Stimulated activated CD4-positive, alpha-beta T cell treated with anti-CD3 and anti-CD28 coated beads, Interleukin-1b, Interleukin-23, amount 100 ng/mL, for 24 hours (primary cell): ENCODE measurements at places on chromosomes 1 and 21.
A peak's percentile ranks its signal among the peaks of the same experiment; 100 is the strongest.

- DNase-seq, result peak; percentile 13
Observed at GRCh38 chr1:182629499-182630096, 25.4 kb upstream of the RGS16 start.

DNA sequence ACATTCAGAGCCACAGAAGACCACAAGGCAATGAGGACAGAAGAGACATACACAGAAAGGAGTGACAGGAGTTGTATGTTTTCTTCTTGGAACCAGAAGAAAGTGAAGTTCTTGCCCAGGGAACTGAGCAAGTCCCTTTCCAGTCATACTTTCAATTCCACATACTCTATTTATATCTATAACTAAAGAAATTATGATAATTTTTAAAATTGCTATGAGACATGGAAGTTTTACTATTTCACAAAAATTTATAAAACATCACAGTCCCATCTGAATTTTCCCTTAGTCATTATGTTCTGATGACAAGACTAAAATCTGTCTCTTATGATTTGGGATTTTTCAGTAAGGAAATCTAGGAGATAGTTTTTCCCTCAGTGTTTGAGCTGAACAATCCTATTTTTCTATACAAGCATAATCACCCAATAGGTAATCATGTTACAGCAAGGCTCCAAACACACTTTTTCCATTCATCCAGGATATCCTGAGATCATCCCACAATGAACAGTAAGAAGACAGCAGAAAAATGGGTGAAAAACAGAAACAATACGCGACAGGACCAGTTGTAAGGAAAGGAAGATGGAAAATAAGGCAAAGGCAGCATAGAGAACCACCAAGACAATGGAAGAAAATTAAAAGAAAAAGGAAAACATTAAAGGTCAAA lies 154.6 kb downstream of the VAV3 start:
- DNase-seq, result no peak

DNA sequence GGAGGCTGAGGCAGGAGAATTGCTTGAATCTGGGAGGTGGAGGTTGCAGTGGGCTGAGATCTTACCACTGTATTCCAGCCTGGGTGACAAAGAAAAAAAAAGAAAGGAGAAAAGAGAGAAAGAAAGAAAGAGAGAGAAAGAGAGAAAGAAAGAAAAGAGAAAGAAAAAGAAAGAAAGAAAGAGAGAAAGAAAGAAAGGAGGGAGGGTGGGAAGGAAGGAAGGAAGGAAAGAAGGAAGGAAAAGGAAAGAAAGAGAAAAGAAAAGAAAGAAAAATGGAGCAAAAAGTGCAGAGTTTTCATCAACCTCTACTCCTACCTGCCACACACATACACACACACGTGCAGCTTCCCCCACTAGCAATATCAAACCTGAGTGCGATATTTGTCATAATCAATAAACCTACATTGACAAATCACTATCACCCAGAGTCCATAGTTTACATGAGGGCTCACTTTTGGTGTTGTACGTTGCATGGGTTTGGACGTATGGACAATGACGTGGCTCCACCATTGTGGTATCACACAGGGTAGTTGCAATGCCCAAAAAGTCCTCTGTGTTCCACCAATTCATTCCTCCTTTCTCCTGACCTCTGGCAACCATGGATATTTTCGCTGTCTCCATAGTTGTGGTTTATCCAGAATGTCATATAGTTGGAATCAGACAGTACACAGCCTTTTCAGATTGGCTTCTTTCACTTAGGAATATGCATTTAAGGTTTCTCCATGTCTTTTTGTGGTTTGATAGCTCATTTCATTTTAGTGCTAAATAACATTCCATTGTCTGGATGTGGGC lies 36.5 kb downstream of the EVA1C start:
- no peak for DNase-seq

DNA sequence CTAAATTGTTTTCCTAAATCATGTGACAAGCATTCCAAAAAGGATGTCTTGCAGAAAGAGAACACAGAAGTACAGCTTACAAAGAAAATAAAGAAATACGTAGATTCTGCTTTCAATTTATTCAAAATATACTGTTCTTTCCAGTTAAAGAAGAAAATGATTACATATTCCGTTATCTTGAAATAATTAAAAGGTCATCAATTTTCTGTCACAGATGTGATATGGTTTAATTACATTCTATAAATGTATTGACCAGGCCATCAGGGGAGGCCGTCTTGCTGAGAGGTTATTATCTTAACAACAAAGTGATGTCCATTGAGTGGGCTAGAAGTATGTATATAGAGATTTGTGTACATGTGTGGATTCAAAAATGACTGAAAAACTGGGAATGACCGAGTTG lies 432.9 kb downstream of the SETD4 start:
- no peak for DNase-seq

DNA sequence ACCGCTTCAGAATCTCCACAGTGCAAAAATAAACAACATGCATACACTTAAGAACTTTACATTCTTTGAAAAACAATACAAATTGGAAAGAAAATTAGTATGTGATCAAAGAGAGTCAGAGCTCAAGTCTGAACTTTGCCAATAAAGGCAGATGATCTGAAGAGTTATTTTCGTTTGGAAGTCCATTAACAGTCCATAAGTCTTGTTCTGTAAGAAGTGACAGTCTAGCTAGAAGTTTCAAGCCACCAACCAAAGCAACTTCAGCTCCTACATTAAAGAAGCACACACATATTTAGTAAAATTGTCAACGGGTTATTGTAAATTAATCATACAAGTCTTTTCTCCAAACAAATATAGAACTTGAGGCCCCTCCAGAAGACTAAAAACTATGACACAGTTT lies 20.7 kb downstream of the ANGEL2 start:
- DNase-seq, result no peak

DNA sequence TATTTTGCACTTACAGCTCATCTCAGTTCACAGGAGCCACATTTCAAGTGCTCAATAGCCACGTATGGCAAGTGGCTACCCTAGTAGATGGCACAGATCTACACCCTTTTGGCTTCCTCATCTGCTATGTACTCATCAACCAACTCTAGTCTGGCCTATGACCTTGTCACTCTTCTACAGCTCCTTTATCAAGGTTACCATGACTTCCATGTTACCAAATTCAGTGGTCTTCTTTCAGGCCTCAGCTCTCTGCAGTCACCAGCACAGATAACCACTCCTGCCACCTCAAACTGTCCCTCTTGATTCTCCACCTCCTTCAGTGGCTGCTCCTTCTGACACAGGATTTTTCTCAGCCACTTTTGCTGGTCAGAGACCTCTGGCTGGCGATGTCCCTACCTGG lies 11.7 kb upstream of the USP48 start:
- no peak for DNase-seq

DNA sequence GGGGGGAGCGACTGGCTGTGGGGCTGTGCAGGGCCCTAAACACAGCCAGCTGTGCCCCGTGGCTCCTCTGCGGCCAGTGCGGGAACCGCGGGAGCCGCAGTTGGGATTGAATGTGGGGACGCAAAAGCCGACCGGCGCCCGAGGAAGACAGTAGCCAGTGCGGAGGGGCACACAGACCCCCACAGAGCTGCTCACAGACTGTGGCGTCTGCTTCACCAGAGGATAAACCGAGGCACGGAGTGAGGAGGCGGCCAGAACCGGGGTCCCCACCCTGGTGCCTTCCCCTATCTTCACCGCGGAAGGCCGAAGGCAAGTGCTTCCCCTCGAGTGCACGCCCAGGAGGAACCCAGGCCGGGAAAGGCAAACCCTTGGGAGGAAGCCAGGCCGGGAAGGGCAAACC lies 8.7 kb upstream of the TMEM52 start:
- no peak for DNase-seq

DNA sequence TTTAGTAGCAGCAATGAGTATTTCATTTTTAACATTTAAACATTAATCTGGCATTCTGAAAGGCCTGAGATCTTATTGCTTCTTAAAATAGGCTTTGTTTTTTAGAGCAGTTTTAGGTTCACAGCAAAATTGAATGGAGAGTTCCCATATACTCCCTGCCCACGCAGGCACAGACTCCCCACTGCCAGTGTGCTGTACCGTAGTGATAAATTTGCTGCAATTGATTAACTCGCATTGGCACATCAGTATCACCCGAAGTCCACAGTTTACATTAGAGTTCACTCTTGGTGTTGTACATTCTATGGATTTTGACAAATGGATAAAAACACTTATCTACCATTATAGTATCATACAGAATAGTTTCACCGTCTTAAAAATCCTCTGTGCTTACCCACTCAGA lies 71.8 kb upstream of the ERRFI1 start:
- DNase-seq, result no peak

- no peak for DNase-seq
Observed at GRCh38 chr1:43444151-43444828, 9.4 kb downstream of the HYI start.

- DNase-seq, result no peak
Observed at GRCh38 chr1:59292562-59292961, 4.3 kb upstream of the FGGY start.
